ENCODE measurements at places on chromosomes 13 and 19. TPM values are rescaled to one million over a fixed set of nuclear protein-coding genes. Genes with fewer than 3 reads are reported as not detected.

GRCh38 chr13:91189506-91189905 lies 158.0 kb upstream of the MIR17HG start:
- DNase-seq: no peak

GRCh38 chr19:51326216-51327065 lies 15.0 kb downstream of the IGLON5 start:
- DNase-seq: no peak

The FCER2 gene
- polyA plus RNA-seq: 0.45 TPM

The LRG1 gene
- polyA plus RNA-seq: 0.97 TPM

GRCh38 chr13:58992478-58993042 lies 1171.2 kb downstream of the DIAPH3 start:
- no peak for DNase-seq

DNA sequence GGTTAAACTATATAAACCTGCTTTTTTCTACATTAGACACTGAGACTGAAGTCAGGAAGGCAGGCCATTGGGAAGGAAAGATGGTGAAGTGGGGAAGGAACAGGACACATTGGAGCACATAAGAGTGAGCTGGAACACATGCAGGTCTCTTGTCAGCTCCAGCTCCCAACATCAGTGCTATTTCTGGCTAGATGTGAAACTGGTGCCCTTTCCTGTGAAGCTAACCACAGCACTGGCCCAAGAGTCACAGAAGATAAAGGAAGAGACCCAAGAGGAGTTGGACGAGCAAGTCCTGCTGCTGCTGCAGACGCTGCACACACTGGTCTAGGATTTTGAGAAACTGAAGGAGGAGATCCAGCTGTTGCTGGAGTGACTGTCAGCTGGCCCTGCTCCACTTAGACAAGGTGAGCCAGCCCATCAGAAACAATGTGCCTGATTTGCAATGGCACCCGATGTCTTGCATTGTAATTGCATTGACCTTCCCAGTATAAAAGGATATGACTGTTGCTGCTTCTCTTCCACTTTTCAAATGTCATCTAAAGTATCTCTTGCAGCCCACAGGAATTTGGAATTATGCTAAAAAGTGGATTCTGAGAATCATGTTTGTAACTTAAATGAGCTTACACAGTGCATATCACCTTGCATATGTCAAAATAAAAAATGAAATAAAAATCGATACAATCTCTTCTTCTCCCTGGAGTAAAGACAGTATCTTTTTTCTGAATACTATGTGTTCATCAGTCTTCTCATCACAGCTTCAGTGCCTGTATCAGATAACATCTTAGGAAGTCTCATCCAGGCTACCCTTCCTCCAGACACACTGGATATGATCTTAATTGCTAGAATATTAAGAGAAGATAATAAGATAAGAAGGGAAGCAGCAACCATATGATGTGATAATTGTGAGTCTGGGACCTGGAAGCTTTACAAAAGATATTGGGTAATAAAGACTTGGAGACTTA lies 230.7 kb upstream of the SPRY2 start:
- no peak for DNase-seq

GRCh38 chr13:53126841-53127245 lies 98.2 kb downstream of the OLFM4 start:
- DNase-seq: no peak

- no peak for DNase-seq
Measured at GRCh38 chr13:101868585-101869469, 416.4 kb downstream of the ITGBL1 start.

The DENND1C gene
- 43.0 TPM for polyA plus RNA-seq

DNA sequence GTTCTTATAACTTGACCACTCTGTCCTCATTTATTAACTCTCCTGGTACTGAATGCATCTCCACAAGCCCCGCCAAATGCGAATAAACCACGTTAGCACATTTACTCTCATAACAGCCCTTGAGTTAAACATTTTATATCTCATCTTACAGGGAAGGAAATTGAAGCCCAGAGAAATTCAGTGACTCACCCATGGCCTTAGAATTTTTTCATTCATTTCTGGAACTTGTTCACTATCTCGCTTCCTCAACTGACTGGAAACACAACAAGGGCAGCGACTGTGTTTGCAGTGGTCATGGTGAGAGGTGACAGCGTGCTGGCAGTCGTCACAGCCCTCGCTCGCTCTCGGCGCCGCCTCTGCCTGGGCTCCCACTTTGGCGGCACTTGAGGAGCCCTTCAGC lies 39.5 kb downstream of the SERP2 start:
- no peak for DNase-seq

DNA sequence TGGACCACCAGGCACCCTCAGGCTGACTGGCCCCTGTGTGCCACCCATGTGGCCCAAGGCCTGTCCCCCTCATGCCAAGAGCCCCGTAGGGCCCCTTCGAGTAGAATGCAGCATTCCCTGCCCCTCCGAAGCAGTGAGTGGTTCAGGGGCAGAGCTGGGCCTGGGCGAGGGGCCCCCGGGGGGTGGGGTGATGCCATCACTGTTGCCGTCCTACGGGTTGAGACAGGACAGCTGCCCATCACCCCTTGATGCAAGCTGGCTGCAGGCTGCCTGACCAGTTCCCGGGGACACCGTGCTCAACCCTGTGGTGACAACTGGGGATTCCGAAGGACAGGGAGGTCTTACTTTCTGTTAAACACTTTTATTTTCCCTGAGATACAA lies 4.7 kb downstream of the SBNO2 start:
- no peak for DNase-seq

- no peak for DNase-seq
Measured at GRCh38 chr13:50843257-50844083, at the start of gene DLEU7. TSS of gene DLEU7 (minus strand) at chr13:50843692. CDS start at chr13:50843646, 46 bp downstream.

- no peak for DNase-seq
Measured at GRCh38 chr13:73273745-73274144, 214.9 kb downstream of the KLF5 start.

DNA sequence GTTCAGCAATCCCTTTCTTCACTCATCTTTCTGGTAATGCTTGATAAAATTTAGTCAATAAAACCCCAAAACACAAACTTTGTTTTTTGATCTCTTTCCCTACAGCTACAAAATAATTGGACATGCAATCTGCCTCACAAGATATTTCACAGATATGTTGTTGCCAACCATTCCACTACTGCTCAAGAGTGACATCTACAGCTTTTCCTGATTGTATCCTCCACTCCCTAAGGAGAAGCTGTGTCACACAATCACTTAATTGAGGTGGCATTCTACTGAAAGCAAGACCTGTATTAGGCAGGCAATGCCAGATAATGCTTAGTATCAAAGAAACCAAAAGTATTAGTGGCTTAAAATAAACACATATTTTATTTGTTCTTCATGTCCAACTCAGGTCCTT lies 1646.2 kb upstream of the SPRY2 start:
- DNase-seq: no peak

- DNase-seq: no peak
Measured at GRCh38 chr13:79628463-79628862, 147.5 kb downstream of the NDFIP2 start.

- DNase-seq: no peak
Measured at GRCh38 chr19:16454351-16454918, 17.3 kb downstream of the EPS15L1 start.

DNA sequence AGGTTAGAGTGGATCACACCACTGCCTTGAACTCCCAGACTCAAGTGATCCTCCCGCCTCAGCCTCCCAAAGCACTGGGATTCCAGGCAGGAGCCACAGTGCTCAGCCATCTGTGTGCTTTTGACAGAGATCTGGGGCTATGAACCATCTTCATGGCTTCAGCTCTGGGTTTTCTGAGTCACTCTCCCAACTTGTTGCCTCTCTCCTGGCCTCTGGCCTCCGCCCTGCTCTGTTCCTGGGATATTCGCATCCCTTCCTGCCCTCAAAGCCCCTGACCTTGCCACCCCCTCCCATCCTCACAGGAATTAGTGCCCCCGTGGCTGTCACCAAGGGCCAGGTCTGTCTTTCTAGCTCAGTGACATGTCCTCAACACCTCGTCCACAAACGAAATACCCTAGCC lies 5.7 kb upstream of the GMIP start:
- no peak for DNase-seq

- no peak for DNase-seq
Measured at GRCh38 chr13:25281193-25281934, 5.9 kb downstream of the MTMR6 start.

DNA sequence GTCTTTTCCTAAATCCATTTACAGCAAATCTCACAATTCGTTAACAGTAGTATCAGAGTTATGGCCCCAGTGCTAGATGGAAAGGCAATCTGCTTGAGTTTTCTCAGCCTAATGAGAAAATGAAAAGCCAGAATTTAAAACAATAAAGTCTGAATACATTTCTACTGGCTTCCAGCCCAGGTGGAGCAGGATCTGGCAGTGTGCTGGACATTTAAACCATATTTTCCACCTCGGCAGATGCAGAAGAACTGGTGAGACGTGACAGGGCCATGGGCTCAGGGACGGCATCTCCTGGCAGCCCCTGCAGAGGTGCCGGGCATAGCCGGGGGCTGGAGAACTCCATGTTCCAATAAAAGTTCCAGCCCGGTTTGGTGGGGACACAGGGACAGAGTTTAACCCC lies 7.1 kb downstream of the SMIM7 start:
- no peak for DNase-seq

DNA sequence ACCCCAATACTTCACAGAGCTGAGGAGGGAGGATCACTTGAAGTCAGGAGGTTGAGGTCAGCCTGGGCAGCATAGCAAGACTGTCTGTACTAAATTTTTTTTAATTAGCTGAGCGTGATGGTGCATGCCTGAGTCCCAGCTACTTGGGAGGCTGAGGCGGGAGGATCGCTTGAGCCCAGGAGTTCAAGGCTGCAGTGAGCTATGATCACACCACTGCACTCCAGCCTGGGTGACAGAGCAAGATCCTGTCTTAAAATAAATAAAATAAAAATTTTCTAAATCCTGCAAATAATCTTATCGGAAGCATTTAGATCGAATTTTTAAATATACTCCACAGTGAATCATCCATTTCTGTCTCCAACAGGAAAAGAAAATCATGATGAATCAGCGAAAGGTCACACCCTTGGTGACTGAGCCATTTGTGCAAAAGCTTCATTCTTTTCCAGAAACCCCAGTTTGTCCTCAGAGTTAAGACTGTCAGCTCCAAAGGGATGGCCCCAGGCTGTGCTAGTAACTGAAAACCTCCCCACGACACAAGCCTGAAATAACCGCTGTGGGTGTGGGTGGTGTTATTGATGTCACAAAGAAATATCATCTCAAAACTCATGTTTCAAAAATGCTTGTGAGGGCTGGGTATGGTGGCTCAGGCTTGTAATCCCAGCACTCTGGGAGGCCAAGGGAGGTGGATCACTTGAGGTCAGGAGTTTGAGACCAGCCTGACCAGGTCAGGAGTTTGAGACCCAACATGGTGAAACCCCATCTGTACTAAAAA lies 167.6 kb downstream of the PTPRS start:
- no peak for DNase-seq

DNA sequence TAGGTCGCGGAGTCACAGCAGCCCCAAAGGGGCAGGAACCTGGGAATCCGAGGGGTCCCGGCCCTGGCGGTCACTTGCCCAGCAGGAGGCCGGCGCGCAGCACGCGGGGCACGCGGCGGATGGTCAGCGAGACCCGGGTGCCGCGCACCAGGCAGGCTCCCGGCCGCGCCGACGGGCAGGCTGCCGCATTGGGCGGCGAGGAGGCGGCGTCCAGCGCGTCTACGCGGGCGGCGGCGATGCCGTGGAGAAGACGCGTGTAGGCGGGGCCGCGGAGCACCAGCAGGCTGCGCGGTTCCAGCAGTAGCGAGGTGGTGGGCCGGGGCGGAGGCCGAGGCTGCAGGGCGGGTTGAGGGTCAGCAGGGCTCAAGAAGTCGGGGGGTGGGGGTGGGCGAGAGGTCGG lies 607 bp upstream of the SYNE4 start:
- DNase-seq: no peak

GRCh38 chr19:28556371-28556770 lies 656.6 kb downstream of the UQCRFS1 start:
- no peak for DNase-seq

GRCh38 chr19:50205681-50206138 lies 2.3 kb downstream of the MYH14 start:
- no peak for DNase-seq
